ENCODE measurements at places on chromosomes 4 and X. TPM values are rescaled to one million over a fixed set of nuclear protein-coding genes. Genes with fewer than 3 reads are reported as not detected.

Gene ITGB1BP2
- 4.0 TPM for polyA plus RNA-seq

Gene PROM1
- not detected for polyA plus RNA-seq

Gene SYTL5
- 0.03 TPM for polyA plus RNA-seq

Gene TMEM150C
- not detected for polyA plus RNA-seq

Gene TCP11X1
- not detected for polyA plus RNA-seq

Gene SPANXN4
- polyA plus RNA-seq, result not detected

Gene AVPR2
- not detected for polyA plus RNA-seq

Gene BMP3
- not detected for polyA plus RNA-seq

Gene PGAM4
- not detected for polyA plus RNA-seq

Gene EXOC1L
- polyA plus RNA-seq, result 1.1 TPM

Gene BEX5
- 2.0 TPM for polyA plus RNA-seq

Gene VSIG1
- not detected for polyA plus RNA-seq

Gene FDCSP
- polyA plus RNA-seq, result not detected

Gene VCX
- 9.8 TPM for polyA plus RNA-seq

Gene JADE3
- 3.8 TPM for polyA plus RNA-seq

Gene PLP2
- 96.3 TPM for polyA plus RNA-seq

Gene CCDC160
- polyA plus RNA-seq, result not detected

Gene WDR17
- polyA plus RNA-seq, result not detected

Measured in K562 (cell line).